ENCODE measurements at places on chromosomes 6 and 20. TPM values are rescaled to one million over a fixed set of nuclear protein-coding genes. Genes with fewer than 3 reads are reported as not detected.

CYP21A2 gene
- 0.63 TPM for total RNA-seq

SLC17A2 gene
- total RNA-seq: not detected

DNA sequence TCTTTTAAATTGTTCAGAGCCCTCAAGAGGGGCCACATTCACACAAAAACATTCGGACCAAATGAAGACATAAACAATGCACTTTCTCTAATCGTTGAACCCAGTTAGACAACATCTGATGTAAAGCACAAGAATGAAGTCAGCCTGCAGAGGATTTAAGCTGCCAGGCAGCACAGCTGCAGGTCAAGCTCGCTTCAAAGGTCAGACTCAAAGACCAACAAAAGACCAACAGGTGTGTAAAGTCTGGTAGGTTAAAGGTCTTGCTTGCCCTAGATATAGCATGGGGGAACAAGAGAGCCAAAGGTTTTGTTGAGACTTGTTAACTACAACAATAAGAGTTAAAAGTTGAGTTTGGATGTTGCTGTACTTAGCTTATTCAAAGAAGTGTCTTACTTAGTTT, 26.7 kb upstream of the MYLIP start:
- no peak for DNase-seq

GRCh38 chr20:45873409-45874103, 7.5 kb upstream of the ZSWIM1 start:
- no peak for DNase-seq

DNA sequence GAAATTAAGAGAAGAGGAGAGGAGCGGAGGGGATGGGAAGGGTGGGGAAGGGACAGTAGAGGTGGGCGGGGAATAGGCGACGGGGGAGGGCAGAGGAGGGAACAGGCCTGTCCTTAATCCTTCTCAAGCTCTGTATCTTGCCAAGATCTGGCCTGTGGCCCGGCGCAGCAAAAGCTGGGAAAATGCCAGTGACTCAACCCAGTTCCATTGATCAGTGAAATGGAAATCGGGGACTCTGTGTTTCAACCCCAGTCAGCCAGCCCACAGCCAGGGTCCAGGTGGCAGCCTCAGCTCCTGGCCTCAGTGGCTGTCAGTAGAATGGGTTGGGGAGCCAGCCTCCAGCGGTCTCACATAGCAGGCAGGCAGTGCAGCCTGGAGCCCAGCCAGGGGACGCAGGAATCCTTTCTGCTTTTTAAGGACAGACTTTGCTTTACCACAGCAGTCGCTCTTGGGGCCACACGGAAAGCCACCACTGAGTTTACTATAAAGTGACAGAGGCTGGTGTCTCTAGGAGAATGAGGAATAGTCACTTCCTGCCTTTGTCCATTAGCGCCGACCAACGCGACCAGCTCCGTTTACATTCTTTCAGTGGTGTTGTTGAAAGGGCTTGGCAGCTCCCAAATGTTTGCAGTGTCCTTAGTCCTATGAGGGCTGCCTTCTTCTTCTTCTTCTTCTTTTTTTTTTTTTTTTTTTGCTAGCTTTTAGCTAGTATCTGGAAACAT, 128.0 kb downstream of the RIN2 start:
- peak; percentile 57 for DNase-seq

DNA sequence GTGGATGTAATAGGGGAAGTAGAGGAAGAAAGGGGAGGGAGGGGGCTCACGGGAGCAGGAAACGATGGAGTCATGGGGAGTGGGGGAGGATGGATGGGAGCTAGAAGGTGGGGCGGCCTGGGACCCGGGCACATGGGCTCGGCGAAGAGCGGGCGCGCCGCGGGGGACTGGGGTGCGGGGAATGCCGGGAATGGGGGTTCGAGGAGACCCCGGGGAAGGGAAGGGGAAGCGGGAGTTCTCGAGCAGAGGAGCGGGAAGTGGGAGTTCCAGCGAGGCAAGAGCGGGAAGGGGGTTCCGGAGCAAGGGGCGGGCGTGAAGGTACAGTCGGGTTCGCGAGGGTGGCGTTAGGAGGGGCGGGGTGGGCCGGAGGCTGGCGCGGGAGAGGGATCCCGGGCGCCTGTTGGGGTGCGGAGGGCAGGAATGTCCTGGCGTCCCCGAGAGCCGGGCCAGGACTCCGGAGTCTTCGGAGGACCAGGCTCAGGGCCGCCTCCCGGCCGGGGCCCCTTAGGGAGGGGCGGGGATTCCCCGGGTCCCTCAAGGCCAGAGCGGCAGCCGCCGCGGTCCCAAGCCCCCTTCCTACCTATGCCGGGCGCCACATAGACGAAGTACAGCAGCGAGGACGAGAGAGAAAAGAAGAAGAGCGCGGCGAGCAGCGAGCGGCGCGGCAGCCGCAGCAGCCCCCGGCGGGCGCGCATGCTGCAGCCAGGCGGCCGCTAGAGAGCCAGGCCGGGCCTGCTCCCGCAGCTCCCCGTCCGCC, 504 bp downstream of the B4GALT5 start:
- peak; percentile 71 for DNase-seq

DNA sequence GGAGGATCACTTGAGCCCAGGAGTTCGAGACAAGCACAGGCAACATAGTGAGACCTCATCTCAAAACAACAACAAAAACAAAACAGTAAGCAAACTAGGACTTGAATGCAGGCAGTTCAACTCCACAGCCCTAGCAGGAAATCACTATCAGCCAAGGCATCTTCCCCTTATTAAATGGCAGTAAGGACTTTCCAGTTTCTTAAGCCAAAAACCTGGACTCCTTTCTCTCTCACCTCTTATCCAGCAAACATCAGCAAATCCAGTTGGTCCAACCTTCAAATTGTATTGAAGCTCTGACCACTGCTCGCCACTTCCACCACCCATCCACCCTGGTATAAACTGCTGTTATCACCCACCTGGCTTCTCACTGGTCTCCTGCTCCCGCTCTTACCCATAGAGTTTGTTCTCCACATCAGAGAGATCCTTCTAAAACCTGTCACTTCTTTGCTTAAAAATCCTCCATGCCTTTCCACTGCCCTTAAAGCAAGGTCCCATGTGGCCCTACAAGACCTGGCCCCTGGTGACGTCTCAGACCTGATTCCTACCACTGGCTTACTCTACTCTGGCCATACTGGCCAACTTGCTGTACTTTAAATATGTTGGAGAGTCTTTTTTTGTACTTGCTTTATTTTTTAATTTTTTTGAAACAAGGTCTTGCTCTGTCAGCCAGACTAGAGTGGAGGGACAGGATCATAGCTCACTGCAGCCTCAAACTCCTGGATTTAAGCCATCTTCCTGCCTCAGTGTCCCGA, 27.6 kb downstream of the BCL2L1 start:
- no peak for DNase-seq

Data from endodermal cell (in vitro differentiated cells).